Ascending aorta (tissue), 2 donors: ENCODE measurements at places on chromosomes 6 and 20.

DNA sequence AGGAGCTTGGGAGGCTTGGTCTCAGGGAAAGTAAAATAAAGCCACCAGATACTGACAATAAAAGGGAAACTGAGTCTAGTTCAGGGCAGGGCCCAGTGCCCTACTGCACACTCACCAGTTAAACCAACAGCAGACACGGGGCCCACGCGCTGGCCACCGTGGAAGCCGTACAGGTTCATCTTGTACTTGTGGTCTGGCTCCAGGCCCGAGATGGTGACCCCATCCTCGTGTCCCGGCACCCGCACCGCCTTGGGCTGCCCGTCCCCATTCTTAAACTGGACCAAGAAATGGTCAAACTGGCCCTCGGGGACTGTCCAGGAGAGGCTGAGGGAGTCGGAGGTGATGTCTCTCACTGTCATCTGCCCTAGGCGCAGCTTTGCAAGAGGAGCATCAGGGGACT, 26.5 kb downstream of the CYP21A2 start:
- DNase-seq, result no peak

DNA sequence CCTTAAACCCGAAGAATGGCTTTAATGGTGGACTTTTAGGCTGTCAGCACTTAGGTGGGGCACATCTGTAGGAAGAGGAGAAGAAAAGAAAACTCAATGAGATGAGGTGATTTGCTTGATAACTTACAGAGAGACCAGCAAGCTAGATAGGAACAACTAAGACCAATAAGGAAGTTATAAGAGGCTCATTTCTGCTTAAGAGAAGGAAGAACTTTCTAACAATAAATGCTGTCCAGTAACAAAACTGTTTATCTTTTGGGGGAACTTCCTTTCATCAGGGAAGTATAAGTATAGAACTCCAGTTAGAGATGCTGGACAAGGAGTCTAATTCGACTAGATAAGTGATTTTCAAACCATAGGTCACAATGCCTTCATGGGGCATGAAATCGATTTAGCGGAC, 107.2 kb upstream of the SIRPA start:
- DNase-seq, result no peak

DNA sequence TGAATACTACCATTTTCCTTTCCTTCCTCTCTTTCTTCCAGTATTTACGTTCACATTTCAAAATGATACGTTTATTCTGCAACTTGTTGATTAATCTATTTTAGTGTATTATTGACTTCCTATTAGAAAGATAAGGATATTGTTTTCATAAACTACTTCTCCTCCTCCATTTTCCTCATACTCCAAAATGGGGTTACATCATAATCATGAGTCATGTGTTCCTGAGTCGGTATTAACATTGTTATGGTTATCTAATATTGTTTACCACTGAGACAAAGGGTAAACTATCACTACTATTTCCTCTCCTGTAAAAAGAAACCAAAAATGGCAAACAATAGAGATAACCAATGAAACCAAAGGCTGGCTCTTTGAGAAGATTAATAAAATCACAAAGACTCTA, 126.5 kb upstream of the CDYL start:
- DNase-seq, result no peak

DNA sequence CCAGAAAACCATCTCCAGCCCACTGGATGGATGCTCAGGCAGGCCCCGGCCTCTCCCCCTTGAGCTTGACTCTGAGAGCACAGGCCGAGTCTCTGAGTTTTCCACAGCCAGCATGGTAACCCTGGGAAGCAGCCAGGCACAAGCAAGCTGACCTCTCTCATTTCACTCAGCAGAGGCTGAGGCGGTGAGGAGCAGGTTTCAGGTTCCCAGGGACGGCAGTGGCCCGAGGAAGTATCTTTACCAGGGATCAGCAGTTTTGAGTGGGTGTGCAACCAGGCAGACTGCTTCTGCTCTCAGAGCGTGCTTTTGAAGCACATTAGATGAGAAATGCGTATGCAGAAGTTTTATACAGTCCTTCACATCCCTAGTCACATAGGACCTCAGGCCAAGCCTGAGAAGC, 12.6 kb downstream of the HCK start:
- no peak for DNase-seq

DNA sequence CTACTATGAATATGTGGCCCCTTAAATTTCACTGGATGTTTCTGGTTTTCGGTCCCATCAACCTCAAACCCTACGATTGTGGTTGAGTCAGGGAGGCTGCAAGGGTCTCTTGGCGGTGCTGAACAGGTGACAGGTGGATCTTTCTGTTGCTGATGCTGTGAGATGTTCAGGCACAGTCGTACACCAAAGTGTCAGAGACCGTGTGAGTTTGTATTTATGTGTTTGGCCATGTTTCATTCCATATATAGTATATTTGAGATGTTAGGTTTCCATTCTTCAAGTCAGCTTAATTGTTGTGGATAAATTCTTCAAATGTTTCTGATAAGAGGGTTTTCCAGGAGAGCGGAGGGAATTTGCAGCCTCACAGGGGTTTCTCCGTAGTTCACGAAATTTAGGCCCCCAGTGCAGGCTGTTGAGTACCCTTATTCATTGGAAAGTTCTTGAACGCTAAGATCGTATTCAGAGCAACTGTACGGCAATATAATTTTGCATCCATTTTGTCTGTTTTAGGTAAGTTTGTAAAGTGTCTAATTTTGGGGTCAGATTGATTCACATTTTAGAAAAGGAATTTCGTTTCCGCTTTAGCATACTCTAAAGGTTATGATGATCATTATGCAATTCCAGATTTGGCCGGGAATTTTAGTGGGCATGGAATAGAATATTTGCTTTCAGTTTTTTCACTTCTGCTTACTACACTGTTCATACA, 1.2 kb downstream of the TAB2 start:
- DNase-seq, result no peak

- DNase-seq, result no peak
These were observed 2.0 kb upstream of the CST9L start for GRCh38 chr20:23570178-23570760.

- no peak for DNase-seq
These were observed 310.4 kb upstream of the MOCS1 start for GRCh38 chr6:40244699-40245098.

DNA sequence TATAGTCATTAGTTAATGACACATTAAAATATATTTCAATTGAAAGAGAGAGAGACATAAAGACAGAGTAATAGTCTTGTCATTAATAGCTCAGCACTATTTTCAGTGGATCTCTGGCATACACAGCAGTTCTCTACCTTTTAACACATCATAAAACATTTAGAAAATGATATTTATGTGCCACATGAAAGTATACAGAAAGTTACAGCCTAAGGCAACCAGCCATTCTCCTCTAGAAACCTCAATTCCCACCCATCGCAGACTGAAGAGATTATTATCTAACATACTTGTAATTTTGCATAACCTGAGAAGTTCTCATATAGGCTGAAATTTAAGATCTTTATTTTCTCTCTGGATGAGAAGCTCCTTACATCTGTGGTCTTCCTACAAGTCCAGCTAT, 58.7 kb upstream of the FAM83B start:
- no peak for DNase-seq

GRCh38 chr20:49791165-49791564, 21.5 kb upstream of the SLC9A8 start:
- DNase-seq, result no peak

GRCh38 chr6:31528307-31528777, 420 bp upstream of the MCCD1 start:
- DNase-seq, result no peak

DNA sequence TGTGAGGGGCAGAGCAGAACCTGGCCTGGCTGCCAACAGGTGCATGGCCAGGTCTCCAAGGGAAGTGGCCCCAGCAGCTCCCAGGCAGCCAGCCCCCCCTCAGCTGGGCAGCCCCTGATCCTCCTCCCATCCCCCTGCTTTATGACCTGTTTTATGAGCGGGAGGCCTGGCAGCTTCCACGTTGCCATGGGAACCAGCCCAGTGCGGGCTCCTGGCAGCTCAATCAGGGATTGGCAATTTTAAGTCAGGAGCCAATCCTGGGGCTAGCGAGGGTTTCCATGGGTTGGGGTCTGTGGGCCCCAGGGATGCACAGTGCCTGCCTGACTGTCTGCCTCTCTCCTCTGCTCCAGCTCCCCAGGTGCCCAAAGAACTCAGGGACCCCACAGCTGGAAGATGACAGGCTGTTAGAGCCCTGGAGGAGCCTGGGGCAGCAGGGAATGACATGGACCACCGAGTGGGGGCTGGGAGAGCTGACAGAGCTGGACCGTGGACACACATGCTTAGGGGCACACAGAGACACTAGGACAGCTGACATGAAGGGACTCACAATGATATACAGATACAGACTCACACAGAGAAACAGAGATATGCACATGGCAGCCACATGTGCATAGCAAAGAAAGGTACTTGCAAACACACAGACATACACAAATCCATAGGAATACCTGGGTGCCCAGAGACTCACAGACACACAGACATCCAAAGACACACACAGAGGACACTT, 56.5 kb upstream of the SIRPA start:
- DNase-seq, result no peak

- no peak for DNase-seq
These were observed 151.1 kb downstream of the TMEM242 start for GRCh38 chr6:157172231-157172701.

DNA sequence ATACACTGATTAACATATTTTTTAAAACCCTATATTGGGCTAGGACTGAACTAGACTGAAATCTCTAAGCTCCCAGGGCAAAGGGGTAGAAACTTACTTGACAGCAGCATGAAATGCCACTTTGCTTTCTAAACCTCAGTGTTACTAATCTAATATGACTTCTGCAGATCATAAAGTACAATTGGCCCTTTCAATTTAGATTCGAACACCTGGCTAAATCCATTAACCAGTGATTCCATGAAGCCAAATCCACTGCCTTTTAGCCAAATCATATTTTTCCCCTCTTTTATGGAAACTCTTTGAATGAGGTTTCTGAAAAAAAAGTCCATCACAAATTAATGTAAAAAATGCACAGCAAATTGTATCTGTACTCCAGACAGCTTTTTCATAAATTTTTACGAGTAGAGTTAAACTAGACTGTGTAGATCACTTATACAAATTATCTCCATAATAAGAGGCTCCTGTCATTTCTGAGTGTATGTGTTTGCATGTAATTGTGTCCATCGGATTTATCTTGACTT, 25.7 kb downstream of the EPHA7 start:
- no peak for DNase-seq

DNA sequence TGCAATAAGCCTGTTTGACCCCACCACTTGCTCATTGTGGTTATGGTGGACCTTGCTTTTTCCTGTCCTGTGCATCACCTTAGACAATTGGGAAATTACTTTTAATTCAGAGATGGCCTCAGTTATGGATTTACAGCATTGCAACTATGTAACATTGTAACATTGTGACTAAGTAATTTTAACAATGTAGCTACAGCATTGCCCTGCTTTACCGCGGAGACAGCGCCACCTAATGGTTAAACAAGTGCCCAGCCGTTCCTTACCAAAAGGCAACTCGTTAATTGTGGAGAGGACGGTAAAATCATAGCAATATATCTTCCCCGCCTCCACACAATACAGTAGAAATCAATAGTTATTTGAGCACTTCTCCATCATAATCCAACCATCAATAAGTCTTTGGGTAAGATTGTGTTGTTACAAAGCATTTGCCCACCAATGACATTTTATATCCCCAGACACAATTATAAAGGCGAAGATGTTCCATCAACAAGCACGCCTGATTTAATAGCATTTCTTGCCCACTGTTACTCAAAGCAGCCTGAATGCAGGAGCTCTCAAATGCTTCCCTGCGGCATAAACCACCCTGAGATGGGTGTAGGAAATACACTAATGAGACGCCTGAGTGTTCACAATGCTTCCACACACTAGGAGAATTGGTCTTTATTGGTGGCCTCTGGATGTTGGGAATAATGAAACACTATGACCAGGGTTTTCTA, 93.7 kb downstream of the PROKR2 start:
- DNase-seq, result no peak

DNA sequence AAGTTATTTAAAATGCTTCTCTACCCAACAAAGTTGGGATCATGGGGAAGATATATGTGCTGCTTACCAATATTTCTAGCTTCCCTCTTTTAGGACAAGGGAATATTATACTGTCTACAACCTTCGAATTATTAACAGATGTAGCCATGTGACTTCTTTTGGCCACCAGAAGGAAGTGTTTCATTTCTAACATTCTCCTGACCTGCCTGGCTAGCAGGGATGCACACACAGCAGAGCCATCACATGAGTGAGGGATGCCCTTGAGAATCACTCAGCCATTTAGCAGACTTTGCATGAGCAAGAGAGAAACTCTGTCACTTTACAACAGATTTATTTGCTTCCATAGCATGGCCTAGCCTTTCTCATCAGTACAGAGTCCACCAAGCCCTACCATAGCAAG, 230.7 kb upstream of the MARCKS start:
- no peak for DNase-seq

DNA sequence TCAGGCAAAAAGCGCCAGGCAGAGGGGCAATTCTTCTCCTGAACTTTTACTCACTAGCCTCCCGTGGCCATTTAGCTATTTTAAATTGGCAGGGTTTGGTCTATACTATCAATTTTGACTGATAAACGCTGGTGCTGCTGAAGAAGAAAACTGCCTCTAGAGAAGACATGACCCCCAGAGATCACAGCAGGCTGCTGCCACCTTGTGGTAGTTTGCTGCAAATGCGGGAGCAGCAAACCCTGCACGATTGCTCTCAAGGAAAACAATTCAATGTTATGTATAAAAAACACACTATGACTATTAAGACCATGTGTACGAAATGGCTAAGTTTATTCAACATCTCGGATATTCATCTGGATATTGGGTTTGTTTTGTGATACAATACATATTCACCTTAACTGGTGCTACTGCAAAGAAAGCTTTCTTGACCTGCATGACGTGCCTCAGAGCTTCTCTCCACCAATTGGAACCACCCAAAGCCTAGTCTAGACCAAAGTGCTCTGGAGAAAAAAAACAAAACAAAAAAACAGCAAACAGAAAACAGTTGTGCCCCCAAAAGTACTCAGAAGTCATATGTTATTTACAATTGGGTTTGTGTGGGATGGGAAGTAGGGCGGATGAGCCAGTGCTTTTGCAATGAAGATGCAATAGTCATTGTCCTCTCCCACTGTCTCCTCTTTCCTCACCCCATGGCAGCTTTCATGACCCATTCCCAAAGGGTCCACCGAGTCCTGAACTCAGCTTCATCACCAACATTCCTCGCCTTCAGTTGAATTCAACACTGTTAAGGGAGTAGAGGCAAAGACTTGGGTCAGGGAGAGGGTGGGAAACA, 19.6 kb upstream of the IL17F start:
- DNase-seq, result peak; percentile 70
